ENCODE measurements at places on chromosomes 1 and 21.

GRCh38 chr1:58919959-58920321, 136.1 kb upstream of the JUN start:
- DNase-seq, result no peak

GRCh38 chr1:58650141-58650540, 49.7 kb downstream of the MYSM1 start:
- DNase-seq, result no peak

DNA sequence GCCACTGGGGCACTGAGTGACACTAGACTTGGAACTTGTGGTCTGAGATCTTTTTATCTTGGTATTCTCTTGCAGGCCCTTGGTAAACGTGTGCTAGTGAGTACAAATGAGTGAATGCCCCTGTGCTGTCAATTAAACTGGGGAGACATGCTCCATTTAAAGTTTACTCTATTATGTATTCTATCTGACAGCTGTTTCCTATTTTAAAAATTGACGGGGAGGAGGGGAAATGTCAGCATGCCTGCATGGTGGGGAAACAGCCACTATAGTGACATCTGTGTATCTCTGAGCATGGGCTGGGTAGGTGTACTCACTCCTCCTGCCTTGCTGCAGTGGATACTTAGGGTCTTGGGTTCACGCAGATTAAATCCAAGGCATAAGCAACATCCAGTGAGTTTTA, 59.0 kb upstream of the IKBKE start:
- DNase-seq, result no peak

- no peak for DNase-seq
Measured at GRCh38 chr1:107139833-107140702, 771 bp upstream of the NTNG1 start.

DNA sequence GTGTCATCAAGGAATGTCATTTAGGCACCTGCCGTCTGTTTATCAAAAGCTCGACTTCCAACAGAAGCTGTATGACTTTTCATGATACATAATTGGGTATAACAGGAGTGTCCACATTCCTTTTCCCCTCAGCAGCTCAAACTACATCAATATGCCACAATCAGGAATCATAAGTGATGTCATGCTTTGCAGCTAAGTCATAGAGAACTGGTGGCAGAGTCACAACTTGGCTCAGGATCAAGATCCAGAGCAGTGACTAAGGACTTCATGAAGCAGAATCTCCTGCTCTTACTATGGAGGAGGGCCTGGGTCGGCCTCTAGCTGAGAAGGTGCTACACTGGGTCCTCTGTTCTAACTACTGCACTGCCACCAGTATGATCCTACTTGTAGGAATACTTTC, 36.5 kb upstream of the AGBL4 start:
- no peak for DNase-seq

DNA sequence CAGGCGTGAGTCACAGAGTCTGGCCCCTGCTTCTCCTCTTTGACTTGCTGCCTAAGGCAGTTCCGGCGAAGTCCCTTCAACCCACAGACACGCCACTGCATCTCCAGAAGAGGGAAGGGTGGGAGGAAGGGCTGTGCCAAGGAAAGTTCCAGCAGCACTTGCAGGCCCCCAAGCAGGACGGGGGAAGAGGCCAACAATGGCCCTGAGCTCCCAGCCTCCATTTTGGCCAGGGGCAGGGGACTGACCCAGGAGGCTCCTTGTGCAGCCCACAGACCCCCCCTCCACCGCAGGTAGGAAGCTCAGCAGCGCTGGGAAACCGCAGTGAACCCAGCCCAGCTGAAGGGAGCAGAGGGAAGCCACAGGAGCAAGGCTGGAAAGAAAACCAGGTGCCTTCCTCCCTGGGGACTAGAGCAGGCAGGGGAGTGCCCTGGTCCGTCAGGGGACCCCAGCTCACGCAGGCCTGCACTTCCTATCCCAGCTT, 35.4 kb downstream of the ACOT7 start:
- no peak for DNase-seq

DNA sequence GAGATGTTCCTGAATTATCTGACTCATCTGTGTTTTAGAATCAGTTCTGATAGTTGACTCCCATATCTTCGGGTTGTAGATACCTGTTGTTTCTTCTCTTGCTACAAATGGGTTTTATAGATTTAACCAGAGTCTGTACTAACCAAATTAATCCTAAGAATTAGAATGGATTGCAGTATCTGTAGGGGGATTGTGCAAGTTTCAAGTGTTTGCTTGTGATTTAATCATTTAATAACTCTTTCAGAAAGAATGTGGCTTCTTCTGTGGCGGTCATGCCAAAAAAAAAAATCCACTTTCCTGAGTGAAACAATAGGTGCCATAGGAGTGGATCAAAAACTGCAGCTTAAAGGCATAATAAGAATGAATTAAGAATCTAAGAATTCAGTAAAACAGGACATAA, 9.4 kb downstream of the IPO9 start:
- DNase-seq, result no peak

GRCh38 chr1:210332719-210333398, 4.2 kb downstream of the HHAT start:
- no peak for DNase-seq

- no peak for DNase-seq
Measured at GRCh38 chr1:210201681-210202080, 30.9 kb upstream of the SERTAD4 start.

- no peak for DNase-seq
Measured at GRCh38 chr1:203486618-203487370, 7.2 kb upstream of the OPTC start.

- no peak for DNase-seq
Measured at GRCh38 chr1:114339379-114339778, 171.6 kb downstream of the TRIM33 start.

- no peak for DNase-seq
Measured at GRCh38 chr1:64161357-64161941, 42.0 kb upstream of the UBE2U start.

- no peak for DNase-seq
Measured at GRCh38 chr1:183092350-183092749, 69.1 kb downstream of the LAMC1 start.

- no peak for DNase-seq
Measured at GRCh38 chr1:215040190-215040589, 42.3 kb upstream of the KCNK2 start.

DNA sequence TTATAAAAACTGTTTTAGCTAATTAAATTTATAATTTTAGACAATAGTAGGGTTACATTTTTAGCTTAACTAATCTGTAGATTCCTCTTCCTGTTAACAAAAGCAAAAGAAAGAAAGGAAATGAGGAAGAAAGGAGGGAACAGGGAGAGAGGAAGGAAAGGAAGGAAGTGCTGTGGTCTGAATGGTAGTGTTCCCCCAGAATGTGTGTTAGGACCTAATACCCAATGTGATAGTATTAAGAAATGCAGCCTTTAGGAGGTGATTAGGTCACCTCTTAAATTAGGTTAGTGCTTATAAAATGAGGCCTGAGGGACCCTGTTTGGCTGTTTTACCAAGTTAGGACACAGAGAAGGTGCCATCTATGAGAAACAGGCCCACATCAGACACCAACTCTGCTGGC, 136.9 kb upstream of the SAMSN1 start:
- no peak for DNase-seq

GRCh38 chr1:220056374-220056773, 10.1 kb upstream of the EPRS1 start:
- no peak for DNase-seq

DNA sequence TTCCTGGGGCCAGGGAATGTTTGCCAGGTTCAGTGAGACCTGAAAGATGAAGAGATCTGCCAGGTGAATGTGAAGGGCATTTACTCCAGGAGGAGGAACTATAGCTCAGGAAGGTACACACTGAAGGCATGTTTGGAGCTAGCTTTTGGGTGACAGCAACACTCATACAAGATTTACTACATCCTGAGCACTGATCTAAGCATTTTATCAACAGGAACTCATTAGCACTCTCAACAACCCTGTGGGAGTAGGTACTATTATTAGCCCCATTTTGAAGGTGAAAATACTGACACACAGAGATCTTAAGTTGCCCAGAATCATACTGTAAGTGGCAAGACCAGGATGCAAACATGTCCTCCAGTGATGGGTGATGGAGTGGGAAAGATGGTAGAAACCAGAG, 6.7 kb downstream of the GADD45A start:
- no peak for DNase-seq

GRCh38 chr1:24762133-24762676, 17.0 kb downstream of the CLIC4 start:
- no peak for DNase-seq

GRCh38 chr1:97680894-97681293, 239.9 kb downstream of the DPYD start:
- DNase-seq, result no peak

DNA sequence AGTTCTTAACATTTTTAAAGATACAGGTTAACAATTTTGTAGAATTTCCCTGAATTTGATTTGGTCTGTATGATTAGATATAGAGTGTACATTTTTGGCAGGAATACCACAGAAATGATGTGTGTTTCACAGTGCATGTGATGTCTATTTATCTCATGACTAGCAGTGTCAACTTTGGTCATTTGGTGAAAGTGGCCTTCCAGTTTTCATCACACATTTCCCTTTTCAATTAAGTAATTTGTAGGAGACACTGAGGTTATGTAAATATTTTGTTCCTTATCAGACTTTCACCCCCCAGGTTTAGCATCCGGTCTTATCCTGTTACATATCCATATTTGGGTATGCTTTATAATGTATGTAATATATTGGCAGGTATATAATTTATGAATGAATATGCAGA, 41.8 kb downstream of the MAP3K7CL start:
- DNase-seq, result no peak

DNA sequence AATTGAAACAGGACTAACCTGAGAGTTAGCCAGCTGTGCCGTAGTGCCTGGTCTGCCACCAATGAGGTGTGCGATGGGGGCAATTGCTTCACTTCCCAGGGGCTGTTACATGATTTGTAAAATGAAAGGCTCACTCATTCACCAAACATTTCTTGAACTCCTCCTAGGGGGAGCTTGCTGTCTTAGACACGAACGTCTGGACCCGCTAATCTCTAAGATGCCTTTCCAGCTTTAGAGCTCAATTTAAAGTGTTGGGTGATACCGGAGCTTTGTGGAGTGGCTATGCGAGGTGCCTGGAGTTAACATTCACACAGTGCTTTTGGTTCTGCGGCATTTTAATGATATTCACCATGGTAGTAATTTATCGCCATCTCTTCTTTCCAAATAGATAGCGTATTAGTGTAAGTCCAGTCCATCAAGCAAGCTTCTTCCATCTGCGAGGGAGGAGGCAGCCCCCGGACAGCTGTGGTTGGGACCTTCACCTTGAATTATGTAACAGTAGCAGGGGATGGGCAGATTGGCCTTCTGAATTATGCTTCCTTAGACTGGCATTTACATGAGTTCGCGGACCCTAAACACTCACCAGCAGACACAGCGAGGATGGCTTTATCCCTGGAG, 179.9 kb downstream of the ADSS2 start:
- DNase-seq, result no peak

DNA sequence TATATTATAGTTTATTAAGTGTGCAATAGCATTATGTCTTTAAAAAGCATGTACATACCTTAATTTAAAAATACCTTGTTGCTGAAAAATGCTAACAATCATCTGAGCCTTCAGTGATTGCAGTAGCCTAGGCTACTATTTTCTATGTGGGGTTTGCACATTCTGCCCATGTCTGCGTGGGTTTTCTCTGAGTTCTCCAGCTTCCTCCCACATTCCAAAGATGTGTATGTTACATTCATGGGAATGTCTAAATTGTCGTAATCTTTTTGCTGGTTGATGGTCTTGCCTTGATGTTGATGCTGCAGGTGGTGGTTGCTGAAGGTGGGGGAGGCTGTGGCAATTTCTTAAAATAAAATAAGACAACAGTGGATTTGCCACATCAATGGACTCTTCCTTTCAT, 12.5 kb downstream of the AADACL3 start:
- no peak for DNase-seq

DNA sequence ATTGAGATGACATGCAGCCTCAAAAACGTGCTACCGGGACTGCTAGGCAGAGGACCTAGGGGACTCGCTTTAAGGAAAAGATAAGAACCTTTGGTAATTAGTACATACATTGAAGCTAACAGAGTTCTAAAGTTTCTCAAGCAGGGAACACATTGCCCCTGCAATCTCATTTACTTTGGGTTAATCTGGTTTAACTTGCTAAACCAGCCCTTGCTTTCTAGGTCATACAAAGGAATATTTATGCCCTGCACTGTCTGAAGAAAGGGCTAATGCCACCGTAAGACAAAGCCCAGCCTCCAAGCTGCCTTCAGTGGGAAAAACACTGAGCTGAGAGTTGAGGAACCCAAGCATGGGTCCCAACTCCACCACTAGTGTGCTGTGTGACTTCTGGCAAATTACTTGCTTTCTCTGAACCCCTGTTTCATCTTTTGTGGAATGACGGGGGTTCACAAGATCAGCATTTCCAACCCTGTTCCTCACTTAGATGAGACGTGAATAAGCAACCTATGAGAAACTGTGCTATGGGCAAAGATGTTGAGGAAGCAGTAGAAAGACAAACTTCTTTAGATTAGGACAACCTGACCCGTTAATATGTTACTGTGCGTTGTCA, 66.3 kb downstream of the VWA5B1 start:
- DNase-seq, result no peak

DNA sequence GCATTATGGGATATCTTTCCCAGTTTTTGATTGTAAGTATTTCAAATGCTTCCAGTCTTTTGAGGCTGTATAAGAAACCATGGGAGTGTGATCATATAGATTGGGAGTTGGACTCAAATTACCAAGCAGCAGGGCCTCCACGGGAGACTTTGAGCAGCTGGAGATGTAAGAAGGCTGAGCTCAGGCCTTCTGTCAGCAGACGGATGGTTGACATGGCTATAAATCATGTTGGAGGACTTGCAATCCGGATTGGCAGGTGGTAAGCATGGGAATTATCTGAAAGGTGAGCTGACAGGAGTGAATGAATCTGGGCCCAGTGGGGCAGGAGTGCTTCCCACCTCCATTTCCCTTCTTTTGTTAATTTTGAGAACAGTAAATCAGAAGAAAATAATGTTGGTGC, 83.2 kb upstream of the PPM1J start:
- no peak for DNase-seq

DNA sequence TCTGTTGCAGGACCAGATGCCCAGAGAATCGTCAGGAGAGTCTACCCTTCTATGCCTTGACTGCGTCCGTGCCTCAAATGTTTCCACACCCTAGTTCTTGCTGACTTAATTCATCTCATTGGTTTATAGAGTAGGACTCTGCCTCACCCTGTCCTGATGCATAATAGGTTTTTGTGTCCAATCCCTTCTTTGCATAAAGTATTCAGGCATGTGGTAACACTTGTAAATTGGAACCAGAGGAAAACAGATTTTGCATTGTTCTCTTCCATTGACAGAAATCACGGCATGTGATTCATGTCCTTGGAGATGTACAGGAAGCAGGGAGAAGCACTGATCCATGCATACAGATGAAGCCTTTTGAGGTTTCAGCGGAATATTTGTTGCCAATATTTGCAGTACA, 29.5 kb downstream of the PLPPR5 start:
- no peak for DNase-seq
